ENCODE measurements at places on chromosomes 1 and 21.

- DNase-seq, result peak; percentile 42
These were observed 44.4 kb upstream of the RABGAP1L start for GRCh38 chr1:174114788-174115448.

DNA sequence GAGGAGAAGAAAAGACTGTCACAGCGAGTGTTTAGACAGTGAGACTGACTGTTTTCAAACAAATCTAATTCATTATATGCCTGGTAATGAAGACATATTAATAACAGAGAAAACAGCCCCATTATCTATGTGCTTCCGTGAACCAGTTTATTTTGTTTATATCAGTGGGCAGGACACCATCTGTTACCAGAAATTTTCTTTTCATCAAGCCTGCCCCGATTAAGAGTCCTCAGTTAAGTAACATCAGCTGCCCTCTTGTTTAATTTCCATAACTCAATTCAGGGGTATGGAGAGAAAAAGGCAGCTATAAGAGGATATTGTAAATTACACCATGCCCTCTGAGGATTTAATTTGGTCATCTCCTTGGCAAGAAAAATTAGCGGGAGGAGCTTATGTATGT lies 94.0 kb downstream of the TMEM200B start:
- DNase-seq, result no peak

- DNase-seq, result no peak
These were observed 23.9 kb upstream of the RPTN start for GRCh38 chr1:152182944-152183361.

- DNase-seq, result no peak
These were observed 28.6 kb upstream of the ZFP69B start for GRCh38 chr1:40421431-40422384.

DNA sequence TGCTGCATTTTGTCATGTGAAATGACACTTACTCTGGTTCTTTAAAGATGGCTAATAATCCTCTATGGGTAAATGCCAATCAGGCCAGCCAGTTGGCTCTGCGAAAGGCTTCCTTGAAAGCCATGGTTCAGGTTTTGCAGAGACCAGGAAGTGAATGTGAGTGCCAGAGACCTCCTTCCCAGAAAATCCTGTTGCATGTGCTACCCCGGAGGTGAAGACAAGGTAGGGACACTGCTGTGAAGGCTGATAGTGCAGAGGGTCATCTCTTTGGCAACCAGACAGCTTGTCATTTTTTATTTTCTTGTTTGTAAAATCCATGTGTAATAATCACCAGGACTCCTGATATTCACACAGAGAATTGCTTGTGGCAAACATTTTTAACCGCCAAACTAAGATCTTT lies 18.7 kb downstream of the LRRC8D start:
- no peak for DNase-seq

GRCh38 chr1:54884135-54884586 lies 2.8 kb downstream of the DHCR24 start:
- DNase-seq, result no peak

DNA sequence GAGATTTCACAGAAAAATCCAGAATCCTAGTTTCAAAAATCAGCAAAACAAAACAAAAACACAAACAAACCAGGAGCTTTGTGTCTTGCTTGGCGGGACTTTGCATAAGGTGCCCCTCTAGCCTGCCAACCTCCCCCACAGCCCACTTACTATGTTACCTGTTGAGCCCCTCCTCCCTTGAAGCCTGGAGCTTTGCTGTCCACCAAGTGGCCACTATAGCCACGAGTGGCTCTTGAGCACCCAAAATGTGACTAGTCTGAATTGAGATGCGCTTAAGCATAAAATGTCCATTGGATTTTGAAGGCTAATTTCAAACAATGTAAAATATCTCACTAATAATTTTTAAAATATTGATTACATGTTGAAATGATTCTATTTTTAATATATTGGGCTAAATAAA lies 12.2 kb downstream of the TFAP2E start:
- no peak for DNase-seq

DNA sequence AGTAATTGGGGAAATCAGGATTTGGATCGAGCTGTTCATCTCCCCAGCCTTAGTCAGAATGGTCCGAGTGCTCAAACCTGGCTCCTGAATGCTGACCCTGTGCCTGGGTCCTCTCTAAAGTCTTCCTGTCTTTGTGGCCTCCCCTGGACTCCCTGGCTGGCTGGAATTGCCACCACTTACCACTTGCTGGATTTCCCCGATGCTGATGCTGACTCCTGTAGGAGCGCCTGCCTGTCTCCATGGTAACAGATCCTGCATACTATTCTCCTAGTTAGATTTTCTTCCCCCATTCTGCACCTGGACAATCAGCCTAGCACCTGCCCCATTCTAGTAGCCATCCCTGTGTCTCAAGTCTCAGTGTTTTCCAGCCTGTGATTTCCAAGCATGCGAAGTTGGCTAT lies 382.2 kb upstream of the ESRRG start:
- no peak for DNase-seq

GRCh38 chr1:206579747-206580437 lies 32.4 kb downstream of the EIF2D start:
- peak; percentile 87 for DNase-seq

DNA sequence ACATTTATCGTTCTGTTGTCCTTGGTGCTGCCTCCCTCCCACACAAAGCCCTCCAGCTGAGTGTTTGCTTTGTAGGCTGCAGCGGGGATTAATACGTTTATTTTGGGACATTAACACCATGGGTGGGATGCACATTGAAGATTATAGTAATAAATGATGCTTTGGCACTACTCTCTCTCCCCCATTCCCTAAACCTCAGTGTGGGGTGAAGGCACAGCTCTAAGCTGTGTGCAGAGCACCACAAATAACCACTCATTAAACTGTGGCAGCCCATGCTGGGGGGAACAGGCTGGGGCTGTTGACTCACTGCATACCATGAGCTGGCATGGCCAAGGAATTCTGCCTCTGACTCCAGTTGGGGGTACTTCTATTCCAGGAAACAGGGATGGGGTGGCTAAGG lies 7.7 kb downstream of the PCP4L1 start:
- DNase-seq, result no peak

DNA sequence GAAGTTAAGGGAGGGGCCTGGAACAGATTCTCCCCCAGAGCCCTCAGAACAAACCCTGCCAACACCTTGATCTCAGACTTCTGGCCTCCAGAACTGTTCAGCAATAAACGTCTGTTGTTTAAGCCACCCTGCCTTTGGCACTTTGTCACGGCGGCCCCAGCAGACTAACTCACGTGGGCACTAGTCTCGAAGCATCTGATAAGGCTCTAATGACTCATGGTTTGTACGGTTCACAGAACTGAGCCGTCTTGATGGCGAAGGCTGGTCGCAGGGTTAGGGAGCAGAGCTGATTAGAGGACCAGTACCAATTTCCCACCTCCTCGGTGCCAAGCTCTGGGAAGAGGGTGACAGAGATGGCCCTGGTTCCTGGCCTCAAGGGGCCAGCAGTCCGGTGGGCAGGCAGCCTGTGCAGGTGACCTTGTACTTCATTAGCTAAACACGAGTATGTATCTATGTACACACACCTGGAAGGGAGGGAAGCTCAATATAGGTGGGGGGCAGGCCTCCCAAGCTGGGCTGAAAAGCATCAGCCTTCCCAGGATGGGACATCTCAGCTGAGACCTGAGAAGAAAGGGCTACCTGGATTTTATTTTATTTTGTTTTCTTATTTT lies 112.8 kb downstream of the MRPS6 start:
- no peak for DNase-seq

DNA sequence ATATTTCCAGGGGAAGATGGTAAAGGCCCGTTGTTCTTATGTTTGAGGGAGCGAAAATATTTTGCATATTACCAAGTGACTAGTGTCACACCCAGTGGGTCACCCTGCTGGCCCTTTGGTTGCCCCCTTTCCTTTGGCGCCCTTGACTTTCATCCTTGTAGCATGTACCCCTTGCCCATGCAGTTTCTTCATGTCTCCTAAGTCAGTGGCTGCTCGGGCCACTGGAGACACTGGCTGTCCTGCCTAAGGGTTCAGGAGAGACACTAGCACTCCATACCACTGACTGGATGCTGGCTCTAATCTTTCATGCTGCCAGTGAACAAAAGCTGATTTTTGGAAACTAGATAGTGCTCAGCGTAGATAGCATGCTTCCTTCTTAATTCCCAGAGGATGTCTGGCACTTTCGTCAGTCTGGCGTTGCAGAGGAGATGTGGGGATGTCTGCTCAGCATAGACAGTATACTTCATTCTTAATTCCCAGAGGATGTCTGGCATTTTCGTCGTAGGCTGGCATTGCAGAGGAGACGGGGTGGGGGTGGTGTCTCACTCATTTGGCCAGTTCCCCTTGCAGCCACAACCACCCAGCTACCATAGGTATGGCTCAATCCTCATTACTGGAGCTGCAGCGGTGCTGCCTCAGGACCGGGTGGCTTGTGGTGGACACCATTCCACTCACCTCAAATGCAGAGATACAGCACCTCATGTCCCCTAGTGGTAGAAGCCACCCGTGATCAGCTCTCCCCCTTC lies 770.9 kb upstream of the TPTE start:
- DNase-seq, result no peak

- DNase-seq, result no peak
These were observed 9.1 kb downstream of the AHDC1 start for GRCh38 chr1:27594564-27595510.

- DNase-seq, result no peak
These were observed 218.3 kb downstream of the LRRIQ3 start for GRCh38 chr1:73979684-73980083.

DNA sequence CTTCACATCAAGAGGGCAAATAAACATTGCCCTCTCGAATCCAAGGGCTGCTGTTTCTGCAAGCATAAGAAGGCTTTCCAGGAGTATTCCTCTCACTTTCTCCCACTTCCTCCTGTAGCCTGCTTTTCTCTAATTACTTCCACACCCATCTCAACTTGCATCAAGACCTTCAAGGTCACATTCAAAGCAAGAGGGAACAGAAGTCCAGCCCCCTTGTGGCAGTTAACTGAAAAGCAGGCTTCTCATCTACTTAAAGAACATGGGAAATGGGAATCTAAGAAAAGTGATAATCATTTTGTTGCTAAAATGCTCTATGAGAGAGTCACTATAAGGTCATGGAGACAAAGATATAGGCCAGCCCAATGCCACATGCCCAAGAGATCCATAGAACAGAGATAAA lies 874.4 kb downstream of the KCNT2 start:
- DNase-seq, result no peak

DNA sequence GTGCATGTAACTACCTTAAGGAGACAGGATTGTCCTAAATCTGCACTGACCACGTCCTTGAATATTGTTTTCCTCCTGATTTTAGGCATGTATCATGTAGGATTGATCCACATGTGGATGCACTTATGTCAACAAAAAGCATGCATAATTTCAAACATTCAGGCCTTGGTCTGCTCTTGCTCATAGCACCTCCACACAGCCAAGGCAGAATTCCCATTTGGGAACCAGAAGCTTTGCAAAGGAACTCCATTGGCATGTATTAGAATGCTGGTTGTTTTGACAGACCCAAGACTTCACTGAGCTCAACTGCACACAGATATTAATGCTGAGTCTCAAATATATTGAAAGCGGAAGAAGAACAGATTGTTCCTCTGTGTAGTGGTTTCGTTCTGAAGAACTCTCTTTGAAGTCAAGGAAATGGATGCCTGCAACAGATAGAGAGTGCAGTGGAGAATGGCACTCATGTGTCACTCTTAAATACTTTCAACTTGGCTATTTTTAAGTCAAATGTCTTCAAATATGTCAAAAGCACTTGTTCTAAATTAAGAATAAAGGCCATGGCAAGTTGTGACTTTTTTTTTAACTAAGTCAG lies 387.6 kb downstream of the LTN1 start:
- DNase-seq, result no peak

- DNase-seq, result no peak
These were observed 41.8 kb downstream of the TTC39A start for GRCh38 chr1:51288578-51288977.

DNA sequence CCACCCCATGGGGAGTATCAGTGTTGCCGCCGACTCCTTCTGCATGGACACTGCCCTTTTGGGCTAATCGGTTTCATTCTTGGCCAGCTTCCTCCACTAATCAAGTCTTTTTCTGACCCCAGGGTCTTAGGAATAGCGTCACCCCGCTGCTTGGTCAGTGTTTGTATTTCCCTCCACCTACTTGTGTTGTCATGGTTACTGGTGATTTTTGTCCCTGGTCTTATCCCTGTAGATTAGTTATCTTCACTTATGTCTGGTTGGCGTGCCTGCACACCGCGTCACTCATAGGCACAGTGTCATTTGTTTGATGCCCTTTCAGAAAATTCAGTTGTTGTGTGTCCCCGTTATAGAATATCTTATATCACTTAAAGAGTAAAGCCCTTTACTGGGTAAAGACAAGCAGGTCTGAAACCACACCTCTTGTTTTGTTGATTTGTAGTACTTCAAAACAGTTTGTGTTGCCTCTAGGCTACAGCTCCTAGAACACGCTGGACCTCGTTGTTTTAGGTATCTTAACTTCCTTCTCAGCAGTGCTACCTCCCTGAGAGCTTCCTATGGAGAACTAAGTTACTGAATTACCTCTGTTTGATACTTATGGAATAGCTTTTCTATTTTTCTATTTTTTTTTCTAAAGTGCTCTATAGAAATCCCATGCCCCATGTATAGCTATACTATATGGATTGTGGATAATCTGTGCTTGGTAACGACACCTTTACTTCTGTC lies 868 bp downstream of the PPP1R12B start:
- no peak for DNase-seq

- no peak for DNase-seq
These were observed 3.3 kb upstream of the TBX15 start for GRCh38 chr1:118991448-118991847.

DNA sequence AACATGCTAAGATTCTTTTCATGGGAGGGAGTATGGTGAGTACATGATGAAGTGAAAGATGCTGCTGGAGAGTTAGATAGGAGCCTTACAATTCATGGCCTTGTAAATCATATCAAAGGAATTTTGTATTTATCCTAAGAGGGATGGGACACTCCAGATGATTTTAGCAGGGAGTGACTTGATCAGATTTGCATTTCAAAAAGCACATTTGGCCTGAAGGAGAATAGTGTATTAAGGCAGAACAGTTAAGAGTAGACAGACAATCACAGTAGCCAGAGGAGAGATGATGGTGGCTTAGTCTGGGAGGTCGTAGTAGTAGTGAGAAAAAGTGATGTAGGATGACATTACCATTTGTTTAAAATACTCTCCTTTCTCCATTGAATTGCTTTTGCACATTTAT lies 48.8 kb downstream of the SYCP1 start:
- no peak for DNase-seq

DNA sequence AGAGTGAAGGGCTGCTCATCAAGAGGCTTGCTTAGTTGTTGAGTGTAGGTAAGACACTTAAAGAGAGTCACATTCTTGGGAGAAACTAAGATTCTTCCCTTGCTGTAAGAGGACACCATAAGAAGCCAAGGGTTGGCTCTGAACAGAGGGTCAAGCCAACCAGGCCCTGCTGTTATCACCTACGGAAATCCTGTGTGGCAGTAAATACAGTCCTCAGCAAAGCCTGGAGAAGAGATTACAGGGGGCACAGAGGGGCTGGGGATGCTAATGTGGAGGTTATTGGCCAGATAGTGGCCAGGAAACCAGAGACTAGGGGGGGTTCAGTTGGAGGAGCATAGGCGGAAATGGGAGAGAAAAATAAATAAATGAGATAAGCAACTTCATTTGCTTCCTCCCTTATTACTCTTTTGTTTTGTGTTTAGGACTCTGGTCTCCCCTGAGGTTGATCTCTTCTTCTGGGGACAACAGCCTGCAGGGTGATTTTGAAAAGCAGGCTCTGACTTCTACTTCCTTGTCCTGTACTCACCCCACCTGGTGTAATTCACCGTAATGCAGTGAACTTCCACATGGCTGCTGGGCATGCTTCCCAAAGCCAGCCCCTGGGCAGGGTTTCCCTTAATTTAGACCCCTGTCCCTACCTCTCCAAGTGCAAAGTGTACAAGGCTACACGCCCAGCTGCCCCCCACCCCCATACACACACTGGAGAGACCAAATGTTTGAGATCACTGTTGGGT lies 40.9 kb downstream of the MTARC1 start:
- DNase-seq, result no peak

Measured in stimulated activated CD4-positive, alpha-beta T cell treated with anti-CD3 and anti-CD28 coated beads, Interleukin-12 subunit alpha, Interleukin-12 subunit beta, amount 100 ng/mL, for 48 hours (primary cell).